ENCODE measurements at places on chromosomes 16 and 17.

GRCh38 chr17:17816240-17816814 is 20.5 kb downstream of the SREBF1 start:
- no peak for DNase-seq

DNA sequence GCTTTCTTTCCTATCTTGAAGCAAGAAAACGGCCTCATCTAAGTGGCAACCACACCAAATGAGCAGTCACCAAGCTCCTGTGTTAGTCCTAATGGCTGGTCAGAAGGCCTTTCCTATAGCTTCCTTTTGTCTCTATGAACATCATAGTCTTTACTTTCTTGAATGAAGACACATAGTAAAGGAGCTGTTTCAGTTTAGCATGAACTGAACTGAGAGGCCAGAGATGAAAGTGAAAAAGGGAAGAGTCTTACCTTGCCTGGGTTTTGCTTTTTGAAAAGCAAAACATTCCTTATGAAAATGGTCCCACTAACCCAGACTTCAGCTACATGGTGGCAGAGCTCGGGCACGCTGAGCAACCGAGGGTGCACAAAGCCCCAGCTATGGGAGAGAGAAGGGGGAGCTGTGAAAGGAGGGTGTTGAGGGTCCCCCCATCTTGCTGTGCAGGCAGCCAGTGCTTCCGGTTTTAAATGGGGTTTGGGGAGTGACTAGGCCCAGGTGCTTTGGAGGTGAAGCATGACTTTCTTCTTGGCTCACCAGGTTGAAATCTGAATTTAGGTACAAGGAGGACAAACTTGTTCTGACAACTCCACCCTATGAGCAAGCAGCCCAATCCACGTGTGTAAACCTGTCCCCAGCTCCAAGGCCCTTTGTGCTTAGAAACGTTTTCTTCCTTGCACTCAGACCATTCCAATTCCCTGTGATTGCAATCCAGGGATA is 9.1 kb upstream of the PSMC3IP start:
- no peak for DNase-seq

- no peak for DNase-seq
Observed at GRCh38 chr17:78063489-78063888, 65.1 kb downstream of the TMC6 start.

DNA sequence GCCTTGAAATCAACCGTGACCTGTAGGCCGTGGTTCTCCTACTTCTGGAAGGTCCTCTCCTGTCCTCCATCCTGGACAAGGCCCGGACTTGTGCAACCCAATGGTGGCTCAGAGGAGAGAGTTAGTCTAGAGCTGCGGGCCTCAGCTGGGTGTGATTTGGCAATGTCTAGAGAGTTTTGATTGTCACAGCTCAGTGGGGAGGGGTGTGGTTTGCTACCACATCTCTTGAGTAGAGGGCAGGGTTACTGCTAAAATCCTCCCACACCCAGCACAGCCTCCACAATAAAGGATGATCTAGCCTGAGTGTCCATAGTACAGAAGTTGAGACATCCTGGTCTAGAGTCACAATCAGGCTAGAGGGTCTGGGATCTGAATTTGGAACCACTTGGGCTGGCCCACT is 40.3 kb downstream of the MYH13 start:
- DNase-seq: no peak

GRCh38 chr17:81480140-81481072 is 32.2 kb downstream of the ACTG1 start:
- DNase-seq: no peak

DNA sequence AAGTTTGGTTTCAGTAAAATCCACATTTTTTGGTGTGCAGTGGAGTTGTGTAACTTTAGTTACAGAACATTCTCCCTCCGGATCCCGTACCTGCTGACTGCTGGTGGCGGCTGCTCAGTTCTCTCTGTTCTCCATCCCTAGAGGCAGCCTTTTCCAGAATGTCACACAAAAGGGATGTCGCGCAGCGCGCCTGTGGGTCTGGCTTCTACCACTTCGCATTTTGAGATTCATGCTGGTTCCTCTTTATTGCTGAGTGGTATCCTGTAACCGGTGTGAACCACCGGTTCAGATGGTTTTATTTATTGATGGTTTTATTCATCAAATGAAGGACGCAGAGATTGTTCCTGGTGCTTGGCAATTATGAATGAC is 981 bp upstream of the CEP131 start:
- no peak for DNase-seq

DNA sequence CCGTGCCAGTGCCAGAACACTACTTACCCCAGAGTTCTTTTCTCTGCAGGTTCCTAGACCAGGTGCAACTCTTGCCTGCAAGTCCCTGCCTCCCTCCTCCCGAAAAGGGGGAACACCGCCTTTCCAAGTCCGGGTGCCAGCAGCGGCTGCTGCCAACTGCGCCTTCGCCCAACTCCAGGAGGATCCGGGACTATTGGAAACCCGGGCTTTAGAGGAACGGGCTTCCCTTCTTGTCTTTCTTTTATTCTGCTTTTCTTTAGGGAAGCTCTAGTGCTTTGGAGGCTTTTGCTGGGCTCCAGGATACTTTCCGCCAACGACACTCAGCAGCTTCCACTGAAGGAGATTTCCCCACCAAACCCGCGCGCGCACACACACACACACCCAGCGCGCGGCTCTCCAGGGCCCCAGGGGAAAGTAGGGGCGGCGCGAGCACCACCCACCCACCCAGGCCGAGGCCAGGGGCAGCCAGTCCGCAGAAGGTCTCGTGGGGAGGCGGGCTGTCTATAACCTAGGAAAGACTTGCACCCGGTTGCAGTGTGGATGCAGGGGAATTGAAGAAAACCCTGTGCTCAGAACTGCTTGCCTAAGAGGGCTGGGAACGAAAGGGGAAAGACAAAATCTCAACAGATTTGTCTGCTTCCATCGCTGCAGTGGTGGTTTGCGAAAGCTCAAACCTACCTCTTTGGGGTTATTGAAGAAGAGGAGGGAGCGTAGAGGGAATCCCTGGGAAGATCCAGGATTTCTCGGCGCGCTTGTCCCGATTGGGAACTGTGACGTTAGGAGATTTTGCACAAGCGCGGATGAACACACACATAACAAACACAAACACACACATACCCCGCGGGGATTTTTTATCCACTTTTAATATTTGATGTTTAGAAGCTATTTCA is 977 bp upstream of the CA10 start:
- DNase-seq: no peak

Measured in Jurkat, Clone E6-1 (cell line).